Bronchial epithelial cell (primary cell): ENCODE measurements at places on chromosomes 1 and 21. TPM values are rescaled to one million over a fixed set of nuclear protein-coding genes. Genes with fewer than 3 reads are reported as not detected.

DNA sequence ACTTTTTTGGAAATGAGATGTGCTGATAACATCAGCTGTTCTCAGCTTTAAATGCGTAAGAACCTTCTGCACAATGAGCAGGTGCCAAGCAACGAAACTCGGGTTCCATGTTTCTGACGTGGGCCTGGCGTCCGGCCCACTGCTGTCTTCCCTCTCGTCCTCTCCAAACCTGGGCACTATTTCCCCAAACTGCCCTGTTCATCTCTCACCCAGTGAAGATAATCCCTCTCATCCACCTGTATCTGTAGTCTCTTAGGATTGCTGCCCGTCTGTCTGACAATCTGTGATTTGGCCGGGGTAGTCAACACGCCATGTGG is 50.1 kb upstream of the CNTN2 start:
- DNase-seq = no peak

- DNase-seq = no peak
These were observed 21.2 kb downstream of the SYT2 start for GRCh38 chr1:202689082-202689481.

Gene CGN
- total RNA-seq = 4.2 and 12.5 TPM in 2 replicates

Gene NEGR1
- total RNA-seq = 0.13 and 0.26 TPM in 2 replicates

Gene RHD
- total RNA-seq = not detected in 2 replicates

DNA sequence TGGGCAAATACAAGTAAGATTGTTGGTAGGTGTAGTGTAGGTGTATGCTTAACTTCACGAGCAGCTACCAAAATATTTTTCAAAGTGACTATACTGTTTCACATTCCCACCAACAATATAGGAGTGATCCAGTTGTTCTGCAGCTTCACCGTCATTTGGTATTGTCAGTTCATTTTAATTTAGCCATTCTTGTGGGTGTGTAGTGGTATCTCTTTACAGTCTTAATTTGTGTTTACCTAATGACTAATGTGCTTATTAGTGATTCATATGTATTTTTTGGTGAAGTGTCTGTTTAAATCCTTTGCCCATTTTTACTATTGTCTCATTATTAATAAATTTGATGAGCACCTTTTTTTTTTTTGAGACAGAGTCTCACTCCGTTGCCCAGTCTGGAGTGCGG is 35.4 kb downstream of the RCSD1 start:
- DNase-seq = peak; percentile 75
